CD4-positive, alpha-beta T cell (primary cell): ENCODE measurements at places on chromosomes 11 and 22. TPM values are rescaled to one million over a fixed set of nuclear protein-coding genes. Genes with fewer than 3 reads are reported as not detected.

Gene CPT1A
- 13.2 TPM for total RNA-seq

Gene KIRREL3
- not detected for total RNA-seq

Gene C11orf58
- 150 TPM for total RNA-seq

- DNase-seq = no peak
These were observed 13.4 kb downstream of the ARHGAP8 start for GRCh38 chr22:44765571-44766285.

Gene CTSW
- 21.6 TPM for total RNA-seq

GRCh38 chr22:31128156-31128555 lies 5.4 kb downstream of the INPP5J start:
- DNase-seq = no peak

Gene SORL1
- 235 TPM for total RNA-seq

Gene CASP4
- 56.3 TPM for total RNA-seq
